Kasumi-1 (cell line): ENCODE measurements at places on chromosomes 3 and 15.
A peak's percentile ranks its signal among the peaks of the same experiment; 100 is the strongest.

- DNase-seq = no peak
Observed at GRCh38 chr3:49410846-49411534, 786 bp downstream of the RHOA start.

GRCh38 chr3:143222505-143222904, 102.9 kb downstream of the CHST2 start:
- no peak for DNase-seq

DNA sequence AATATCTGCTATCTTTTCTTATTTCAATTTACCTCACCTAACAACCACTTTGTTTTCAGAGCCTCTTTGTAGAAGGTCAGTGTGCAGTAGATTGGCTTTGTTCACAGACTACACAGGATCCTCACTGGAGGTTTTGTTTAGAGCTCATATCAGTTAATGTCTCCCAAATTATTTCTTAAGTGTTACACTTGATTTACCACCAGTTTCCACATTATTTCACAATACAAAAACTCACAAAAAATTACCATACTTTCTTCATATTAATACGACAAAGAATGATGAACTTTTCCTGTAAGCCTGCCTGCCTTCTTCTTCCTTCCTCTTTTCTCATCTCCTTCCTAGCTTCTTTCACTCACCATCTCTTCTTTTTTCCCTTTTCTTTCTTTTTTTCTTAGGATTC, 133.3 kb downstream of the ALCAM start:
- DNase-seq = no peak

DNA sequence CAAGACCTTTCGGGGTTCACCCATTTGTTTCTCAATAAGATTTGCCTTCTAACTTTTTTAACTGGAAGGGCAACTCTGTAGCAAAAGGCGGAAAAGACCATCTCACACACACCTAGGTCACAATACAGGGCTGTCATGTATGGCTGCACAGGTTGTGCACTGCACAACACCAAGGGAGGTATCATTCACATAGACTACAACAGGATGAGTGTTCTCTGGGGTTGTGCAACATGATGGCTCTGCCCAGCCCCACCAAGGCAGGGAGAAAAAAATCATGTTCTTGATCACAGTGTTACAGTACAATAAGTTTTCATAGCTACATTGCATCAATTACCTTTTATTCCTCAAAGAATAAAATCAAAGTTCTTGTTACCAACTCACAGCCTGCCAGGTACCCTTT, 52.8 kb downstream of the ANXA2 start:
- DNase-seq = no peak

DNA sequence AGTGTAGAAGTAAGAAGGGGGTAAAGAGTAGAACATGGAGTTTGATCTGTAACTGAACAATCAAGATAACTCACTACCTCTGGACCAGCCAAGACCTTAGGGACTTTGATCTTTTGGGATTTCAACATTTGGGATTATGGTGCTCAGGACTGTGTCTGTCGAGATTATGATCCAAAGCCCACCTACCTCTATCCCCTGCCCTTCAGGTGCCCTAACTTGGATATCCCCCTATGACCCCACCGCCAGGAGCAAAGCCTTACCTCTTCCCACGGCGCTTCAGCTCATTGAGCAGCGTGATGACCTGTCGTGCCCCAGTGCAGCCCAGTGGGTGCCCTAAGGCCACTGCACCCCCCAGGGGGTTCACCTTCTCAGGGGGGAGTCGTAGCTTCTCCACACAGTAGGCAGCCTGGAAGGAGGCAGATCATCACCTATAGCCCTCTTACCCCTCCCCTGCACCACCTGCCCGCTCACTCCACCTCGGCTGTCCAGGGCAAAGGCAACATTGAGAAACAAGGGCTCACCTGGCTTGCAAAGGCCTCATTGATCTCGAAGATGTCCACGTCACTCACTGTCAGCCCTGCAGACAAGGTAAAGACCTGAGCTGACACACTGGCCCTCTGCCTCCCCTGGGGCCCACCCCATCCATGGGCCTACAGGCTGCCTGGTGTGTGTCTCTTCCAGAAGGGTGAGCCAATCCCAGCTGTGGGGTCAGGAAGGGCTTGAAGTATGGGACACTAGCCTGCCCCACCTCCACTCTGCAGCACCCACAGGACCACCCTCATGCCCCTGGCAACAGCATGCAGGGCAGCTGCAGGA, 11.4 kb downstream of the ACAA1 start:
- no peak for DNase-seq

- peak; percentile 30 for DNase-seq
Observed at GRCh38 chr3:41711651-41712050, 250.3 kb downstream of the ULK4 start.

GRCh38 chr15:39517122-39517855, 63.6 kb upstream of the THBS1 start:
- DNase-seq = no peak

- no peak for DNase-seq
Observed at GRCh38 chr3:129440618-129441190, 680 bp downstream of the IFT122 start.

GRCh38 chr3:173770796-173771573, 373.4 kb downstream of the NLGN1 start:
- no peak for DNase-seq

GRCh38 chr15:34850121-34850520, 54.8 kb upstream of the ACTC1 start:
- DNase-seq = no peak

GRCh38 chr3:151987893-151988292, 114.5 kb downstream of the SUCNR1 start:
- no peak for DNase-seq

GRCh38 chr15:100261302-100262240, 80.2 kb downstream of the ADAMTS17 start:
- no peak for DNase-seq

GRCh38 chr3:13405614-13406013, 14.5 kb downstream of the NUP210 start:
- DNase-seq = no peak

GRCh38 chr15:70268698-70269251, 171.1 kb upstream of the TLE3 start:
- no peak for DNase-seq

GRCh38 chr15:31489281-31489680, 162.6 kb downstream of the KLF13 start:
- no peak for DNase-seq
